ENCODE measurements at places on chromosomes 2 and 18.

- DNase-seq = no peak
These were observed 92.6 kb upstream of the MGAT4A start for GRCh38 chr2:98823196-98824170.

DNA sequence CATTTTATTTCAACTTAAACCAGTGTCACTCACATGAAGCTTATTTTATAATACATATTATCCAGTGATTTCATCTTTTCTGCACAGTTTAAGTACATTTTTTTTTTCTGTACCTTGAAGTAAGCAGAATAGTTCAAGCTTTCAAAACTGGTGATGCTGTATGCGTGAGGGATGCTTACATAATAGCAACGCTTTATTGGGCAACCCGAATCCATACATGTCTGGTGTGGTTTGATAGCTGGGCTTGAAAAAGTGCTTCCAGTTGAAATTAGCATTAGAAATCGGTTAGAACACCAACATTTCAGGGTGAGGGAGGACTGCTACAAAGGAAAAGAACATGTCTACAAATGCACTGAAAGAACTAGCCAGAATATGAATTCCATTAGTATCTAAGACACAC, 117.4 kb downstream of the MBP start:
- no peak for DNase-seq

GRCh38 chr2:207868855-207869596, 99.3 kb upstream of the FZD5 start:
- no peak for DNase-seq

GRCh38 chr2:111072220-111072871, 48.4 kb upstream of the BCL2L11 start:
- no peak for DNase-seq

GRCh38 chr18:23258566-23259469, 123.5 kb downstream of the CABLES1 start:
- DNase-seq = no peak

- DNase-seq = no peak
These were observed 347.1 kb downstream of the CLIP4 start for GRCh38 chr2:29462293-29462692.

- DNase-seq = no peak
These were observed 227.5 kb downstream of the GULP1 start for GRCh38 chr2:188519136-188519535.

DNA sequence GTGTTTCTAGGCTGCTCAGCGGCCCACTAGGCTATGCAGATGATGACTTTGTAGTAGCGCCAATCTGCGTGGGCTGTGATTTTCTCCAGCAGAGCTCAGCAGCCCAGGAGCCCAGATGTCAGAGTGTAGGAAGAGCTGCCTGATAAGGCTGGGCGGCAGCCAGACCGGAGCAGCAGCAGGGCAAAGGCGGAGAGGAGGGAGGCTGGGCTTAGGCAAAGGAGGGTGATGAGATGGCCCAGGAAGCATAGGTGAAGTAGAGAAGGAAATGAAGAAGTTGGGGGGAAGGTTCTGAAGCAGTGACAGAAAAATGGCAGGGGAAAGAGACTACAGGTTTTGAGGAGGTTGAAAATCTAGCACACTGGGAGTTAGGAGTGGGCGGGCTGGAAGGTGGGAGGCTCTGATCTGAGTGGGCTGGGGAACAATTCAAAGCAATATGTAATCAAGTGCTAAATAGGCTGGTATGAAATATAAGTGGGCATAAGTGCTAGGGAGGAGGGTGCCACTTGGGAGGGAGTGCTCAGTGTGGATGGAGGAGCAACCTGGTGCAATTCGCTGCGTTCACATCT, 50.6 kb upstream of the STPG4 start:
- no peak for DNase-seq

DNA sequence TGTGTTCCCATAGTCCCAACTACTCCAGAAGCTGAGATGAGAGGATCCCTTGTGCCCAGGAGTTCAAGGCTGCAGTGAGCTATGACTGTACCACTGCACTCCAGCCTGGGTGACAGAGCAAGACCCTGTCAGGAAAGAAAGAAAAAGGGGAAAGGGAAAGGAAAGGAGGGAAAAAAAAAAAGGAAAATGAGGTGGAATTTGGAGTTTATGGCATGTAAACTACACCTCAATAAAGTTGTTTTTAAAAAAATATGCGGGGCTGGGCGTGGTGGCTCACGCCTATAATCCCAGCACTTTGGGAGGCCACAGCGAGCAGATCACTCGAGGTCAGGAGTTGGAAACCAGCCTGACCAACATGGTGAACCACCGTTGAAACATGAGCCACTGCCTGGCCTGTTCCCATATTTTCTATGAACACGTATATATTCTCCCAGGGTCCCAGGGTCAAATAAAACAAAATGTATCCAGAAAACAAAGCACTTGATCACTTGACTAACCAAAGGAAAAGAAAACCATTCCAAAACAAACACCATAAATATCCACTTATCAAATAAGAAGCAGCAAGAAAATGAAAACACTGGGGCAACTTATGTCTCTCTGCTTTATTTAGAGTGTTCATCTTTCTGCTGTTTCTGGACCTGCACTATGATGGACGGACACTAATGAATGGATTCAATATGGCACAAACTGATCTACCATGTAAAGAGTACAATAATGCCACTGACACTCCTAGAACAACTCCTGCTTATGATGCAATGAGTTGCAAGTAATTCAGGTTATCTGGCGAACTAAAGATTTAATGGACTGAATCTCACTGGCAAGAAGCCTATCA, 56.8 kb downstream of the ASXL2 start:
- no peak for DNase-seq

DNA sequence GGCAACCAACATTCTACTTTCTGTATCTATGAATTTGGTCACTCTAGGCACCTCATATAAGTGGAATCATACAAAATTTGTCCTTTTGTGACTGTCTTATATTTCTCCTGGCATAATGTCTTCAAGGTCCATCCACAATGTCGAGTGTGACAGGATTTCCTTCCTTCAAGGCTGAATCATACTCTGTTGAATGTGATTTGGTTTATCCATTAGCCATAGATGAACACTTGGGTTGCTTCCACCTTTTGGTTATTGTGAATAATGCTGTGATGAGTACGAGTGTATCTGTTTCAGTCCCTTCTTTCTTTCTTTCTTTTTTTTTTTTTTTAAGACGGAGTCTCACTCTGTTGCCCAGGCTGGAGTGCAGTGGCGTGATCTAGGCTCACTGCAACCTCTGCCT, 311.3 kb downstream of the TGIF1 start:
- no peak for DNase-seq

GRCh38 chr2:240556553-240557100, 1.2 kb downstream of the ANKMY1 start:
- peak; percentile 81 for DNase-seq

- DNase-seq = no peak
These were observed 9.9 kb upstream of the ODC1 start for GRCh38 chr2:10457846-10458598.

- DNase-seq = no peak
These were observed 269.0 kb downstream of the TFCP2L1 start for GRCh38 chr2:121015971-121016485.

- DNase-seq = peak; percentile 30
These were observed 93.7 kb upstream of the WDR75 start for GRCh38 chr2:189347540-189347939.

GRCh38 chr2:239268549-239268948, 132.3 kb downstream of the HDAC4 start:
- DNase-seq = no peak
